ENCODE measurements at places on chromosomes 4 and X.

GRCh38 chr4:101183666-101184373 lies 163.5 kb downstream of the PPP3CA start:
- DNase-seq = no peak

GRCh38 chr4:127799711-127800110 lies 17.6 kb downstream of the HSPA4L start:
- DNase-seq = no peak

DNA sequence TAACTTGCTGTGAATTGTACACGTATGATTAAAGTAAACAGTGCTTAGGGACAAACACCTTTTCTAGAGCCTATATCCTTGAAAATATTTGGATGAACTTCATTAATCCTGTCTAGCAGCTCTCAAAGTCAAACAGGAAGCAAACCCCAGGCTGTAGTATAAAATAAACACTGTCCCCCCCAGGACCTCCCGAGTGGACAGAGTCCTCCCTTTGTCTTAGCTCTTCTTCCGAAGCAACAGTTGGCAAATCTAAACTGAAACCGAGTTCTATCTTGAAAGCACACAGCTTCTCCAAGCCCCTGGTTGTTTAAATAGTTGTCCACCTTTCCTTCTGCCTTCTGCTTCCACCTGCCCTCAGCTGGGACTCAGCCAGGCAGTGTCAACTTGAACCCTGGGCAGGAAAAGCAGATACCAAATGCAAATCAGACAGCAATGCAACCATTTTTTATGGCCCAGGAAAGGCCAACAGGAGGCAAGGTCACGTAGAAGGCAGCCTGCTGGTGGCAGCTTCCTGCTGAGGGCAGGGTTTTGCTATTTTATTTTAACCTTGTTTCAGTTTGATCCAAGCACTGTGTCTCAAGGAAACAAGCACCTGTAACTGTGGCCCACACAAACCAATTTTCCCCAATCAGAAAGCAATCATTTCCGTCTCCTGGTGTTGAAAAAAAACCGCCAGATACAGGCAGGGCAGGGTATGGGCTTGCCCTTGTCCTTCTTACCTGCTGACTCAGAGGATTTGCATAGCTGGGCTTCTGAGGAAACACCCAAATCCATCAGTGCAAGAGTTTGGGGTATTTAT lies 110.3 kb upstream of the KIT start:
- DNase-seq = no peak

DNA sequence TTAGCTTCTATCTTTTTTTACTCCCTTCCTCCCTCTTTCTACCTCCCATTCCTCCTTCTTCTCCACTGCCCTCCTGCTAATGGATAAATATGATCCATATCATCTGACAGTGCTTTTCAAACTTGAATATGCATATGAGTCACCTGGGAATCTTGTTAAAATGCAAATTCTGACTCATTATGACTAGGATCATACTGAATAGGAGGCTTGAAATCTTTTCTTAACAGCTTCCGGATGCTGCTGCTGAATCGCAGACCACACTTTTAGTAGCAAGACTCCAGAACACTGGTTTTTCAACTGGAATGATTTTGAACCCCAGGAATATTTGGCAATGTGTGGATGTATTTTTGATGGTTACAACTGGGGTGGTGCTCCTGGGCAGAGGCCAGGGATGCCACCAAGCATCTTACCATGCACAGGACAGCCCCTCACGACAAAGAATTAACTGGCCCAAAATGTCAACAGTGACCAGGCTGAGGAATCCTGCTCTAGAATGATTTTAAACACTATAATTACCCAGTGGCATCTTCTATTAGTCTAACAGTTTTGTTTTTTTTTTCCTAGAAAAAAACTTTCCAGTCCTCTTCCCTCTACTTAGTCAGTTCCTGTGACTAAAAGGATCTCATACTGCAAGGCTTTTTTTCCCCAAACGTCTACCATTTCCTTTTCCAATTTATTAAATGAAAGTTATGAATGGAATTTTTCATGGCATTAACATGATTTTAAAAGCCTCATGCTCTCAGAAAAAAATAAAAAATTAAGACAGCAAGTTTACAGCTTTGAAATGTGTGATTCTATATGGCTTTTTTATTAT lies 10.6 kb upstream of the PYURF start:
- DNase-seq = no peak

GRCh38 chr4:53055274-53055673 lies 193.2 kb downstream of the RASL11B start:
- DNase-seq = no peak

Data from thoracic aorta (tissue), 2 donors.